ENCODE measurements at places on chromosomes 16 and 17. TPM values are rescaled to one million over a fixed set of nuclear protein-coding genes. Genes with fewer than 3 reads are reported as not detected.

- DNase-seq = no peak
Observed at GRCh38 chr17:38578229-38579082, 27.3 kb downstream of the SRCIN1 start.

DNA sequence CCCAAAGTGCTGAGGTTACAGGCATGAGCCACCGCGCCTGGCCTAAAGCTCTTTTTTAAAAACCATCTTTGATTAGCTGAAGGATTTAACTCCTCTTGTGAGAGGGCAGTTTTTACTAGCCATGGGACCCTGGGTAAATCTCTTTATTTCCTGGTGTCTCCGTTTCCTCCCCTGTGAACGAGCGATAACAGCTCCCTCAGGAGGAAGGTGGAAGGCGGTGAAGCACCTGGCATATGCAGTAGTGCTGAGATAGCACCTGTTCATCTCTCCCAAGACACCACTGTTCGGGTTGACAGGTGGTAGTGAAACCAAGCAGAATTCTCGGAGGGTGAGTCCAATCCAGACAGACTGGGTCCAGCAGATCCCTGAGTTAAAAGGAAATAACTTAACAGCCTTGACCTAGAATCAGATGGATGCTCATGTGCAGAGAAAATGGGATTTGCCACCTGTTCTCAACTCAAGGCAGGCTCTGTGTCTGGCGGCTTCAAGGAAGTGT lies 86.2 kb downstream of the CRISPLD2 start:
- no peak for DNase-seq

DNA sequence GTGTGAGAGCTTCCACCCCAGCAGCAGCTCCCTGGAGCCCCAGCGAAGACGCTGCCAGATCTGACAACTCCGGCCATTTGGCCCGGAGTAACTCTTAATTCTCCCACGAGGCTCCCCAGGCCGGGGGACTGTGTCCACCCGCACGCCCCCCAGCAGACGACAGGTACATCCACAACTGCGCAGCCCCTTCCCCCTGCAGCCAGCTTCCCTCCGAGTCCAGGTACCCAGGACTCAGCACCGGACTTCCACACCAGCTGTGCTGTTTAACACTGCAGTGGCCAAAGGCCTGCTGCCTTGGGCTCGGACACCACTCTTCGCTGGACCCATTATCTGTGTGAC lies 7.2 kb downstream of the SYNGR2 start:
- no peak for DNase-seq

DNA sequence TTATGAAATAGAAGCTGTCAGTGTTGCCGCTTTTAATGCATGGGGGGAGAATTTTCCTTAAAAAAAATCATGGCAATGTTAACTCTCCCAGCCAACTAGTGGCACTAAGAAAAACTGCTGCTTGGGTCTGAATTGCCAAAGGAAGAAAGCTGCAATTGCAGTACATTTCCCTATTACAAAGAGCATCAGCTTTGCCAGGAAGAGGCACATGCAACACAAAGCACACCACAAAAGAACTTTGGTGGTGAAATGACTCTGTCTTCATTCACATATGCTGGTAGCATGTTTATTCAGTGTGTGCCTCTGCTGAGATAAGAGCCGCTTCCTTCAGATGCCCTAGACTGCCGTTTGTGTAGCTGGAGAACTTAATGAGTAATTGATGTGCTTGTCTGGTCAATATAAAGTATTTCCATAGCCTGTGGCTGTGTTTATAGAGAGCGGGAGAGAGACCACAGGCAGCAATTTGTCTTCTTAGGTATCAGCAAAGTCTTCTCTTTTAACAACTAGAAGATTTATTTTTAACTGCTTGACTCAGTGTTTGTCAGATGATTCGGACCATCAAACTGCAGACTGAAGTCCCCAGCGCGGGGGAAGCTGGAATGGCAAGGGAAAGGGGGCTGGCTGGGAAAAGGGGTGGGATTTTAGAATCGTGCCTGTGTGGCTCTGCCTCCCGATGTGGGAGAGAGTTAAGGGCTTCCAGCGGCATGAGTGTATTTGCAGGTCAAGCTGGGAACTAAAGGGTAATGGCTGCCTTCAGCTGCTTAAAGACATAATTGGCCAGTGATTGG lies 115.1 kb downstream of the MRTFB start:
- peak; percentile 50 for DNase-seq

- no peak for DNase-seq
Observed at GRCh38 chr16:50961952-50962351, 189.1 kb downstream of the SALL1 start.

DNA sequence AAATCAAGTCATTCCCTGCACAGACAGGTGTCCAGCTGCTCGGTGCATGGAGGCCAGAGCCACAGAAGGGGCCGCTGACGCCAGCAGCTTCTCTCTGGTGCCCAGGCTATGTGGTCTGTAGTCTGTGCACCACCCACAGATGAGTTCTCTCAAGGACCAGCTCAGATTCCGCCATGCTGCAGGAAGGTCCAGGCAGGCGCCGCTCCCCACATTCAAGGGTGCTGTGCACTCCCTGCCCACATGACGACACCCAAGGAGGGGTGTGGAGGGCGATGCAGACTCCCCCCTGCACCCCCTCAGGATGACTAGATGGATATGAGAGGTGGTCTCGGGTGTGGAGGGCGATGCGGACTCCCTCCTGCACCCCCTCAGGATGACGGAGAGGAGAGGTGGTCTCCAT lies 119.0 kb downstream of the ANKRD11 start:
- no peak for DNase-seq

- peak; percentile 89 for DNase-seq
Observed at GRCh38 chr17:1709971-1710806, at the start of gene TLCD2. TSS of gene TLCD2 (minus strand) at chr17:1710377. CDS start at chr17:1710242, 135 bp downstream.

- DNase-seq = no peak
Observed at GRCh38 chr17:61522088-61522487, 68.9 kb downstream of the NACA2 start.

DNA sequence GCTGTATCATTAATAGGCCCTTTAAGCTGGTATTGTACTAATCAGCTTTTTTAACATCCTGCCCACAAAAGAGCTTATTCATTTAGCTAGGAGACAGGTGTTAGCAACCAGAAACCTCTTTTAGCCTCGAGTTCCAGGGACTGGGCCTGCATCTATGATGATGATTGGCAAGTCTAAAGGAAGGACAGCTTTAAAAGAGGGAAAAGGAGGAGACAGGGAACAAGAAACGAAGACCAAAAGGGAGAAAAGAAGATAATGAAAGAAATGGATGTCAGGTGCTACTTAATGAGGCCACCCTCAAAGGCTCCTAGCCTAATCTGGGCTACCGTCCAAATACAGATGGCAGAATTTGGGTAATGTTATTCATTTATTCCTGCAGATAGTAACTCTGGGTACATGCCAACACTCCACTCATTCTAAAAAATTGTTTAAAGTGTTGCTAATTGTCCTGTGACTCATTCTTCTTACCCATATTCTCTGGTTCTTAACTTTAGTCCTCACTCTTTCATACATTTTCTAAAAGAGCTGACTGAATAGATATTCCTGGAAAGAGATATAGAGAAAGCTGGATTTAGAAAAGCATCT lies 18.7 kb upstream of the RFFL start:
- no peak for DNase-seq

DNA sequence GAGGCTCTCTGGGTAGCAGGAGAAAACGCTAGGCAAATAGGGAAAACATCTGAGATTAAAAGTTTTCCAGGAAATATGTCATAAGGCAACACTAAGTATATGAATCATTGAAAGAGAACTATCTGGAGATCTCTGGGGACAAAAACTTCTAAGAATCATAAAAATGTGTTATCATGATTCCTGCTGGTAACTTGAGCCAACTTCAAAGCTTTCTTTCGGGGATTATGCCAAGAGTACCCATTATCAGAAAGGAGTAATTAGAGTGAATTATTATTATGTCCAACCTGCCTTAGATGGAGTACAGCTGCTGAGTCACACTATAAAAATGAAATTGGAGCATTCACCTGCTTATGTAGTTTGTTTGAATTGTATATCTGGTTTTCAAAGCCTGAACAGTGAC lies 488.5 kb upstream of the SOX9 start:
- no peak for DNase-seq

DNA sequence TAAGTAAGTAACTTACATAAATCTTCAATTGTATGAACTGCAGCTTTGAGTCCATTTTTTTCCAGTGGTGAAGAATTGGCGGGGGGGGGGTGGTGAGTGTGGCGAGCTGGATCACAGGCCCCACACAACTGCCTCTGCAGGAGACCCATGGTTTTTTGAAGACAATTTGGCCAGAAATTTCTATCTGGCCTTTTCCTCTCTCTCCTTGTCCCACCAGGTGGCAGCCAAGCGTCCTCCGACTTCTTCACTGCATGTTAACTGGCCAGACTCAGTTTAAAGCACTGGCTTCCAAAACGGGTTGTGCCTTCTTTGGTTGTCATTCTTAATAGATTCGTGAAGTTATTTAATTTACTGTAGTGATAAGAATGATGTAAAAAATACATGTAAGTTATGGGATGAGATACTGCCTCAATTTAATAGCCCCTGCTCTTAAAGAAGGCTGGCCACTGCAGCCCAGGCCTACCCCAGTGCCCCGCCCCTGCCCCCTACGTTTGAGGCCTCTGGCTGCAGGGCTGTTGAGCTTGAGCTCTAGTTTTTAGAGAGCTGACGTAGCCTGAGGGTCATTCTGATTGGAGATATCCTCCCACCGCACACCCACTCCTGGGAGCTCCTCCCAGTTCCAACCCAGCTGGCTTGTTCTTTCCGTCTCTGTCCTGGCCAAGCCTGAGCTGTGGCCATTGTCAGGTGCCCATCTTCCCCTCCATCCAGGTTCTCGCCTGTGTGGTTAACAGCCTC lies 36.4 kb downstream of the AKAP1 start:
- peak; percentile 70 for DNase-seq

DNA sequence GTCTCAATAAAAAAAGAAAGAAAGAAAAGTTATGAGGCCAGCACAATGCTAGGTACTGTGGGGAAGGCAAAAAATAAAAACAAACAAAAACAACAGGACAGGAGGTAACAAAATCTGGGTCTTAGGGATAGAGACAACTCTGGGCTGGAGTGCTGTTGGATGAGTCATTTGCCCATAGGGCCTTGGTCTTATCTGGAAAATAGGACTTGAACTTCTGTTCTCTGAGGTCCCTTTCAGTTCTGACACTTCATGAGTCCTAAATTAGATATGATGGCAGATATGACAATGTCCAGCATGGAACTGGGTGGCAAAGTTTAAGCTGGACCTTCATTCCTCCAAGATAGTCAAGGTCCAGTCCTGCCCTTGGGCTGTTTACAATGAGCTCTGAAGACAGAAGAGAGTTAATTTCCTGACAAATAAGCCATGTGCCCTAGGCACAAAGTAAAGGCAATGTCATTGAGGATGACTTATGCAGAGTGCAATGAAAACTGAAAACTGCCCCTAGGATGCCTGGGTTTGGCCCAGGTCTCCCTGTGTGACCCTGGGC lies 8.9 kb upstream of the HDAC5 start:
- DNase-seq = no peak

DNA sequence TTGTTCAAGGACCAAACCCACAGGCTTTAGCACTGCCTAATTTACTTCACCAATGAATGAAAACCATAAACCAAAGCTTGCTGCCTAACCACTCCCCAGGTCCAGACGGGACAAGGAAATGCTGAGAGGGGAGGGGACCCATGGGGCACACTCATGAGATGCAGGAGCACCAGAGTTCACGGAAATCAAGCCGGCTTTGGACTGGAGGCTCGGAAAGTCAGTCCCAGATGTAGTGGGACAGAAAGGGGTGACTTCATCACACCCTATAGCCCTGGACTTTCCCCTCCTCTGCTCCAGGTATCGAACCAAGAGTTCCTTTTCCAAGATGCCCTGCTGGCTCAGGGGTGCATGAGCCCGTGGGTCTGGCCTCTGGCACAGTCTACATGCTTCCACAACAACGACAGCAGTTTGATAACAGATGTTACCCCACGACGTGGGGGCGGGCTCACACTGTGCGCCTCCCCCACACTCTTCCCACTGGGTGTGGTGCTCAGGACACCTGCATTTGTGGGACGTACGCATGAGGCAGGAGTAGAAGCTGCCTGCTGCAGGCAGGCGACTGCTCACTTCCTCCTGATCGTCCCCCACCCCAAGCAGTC lies 63.2 kb downstream of the AMFR start:
- no peak for DNase-seq

DNA sequence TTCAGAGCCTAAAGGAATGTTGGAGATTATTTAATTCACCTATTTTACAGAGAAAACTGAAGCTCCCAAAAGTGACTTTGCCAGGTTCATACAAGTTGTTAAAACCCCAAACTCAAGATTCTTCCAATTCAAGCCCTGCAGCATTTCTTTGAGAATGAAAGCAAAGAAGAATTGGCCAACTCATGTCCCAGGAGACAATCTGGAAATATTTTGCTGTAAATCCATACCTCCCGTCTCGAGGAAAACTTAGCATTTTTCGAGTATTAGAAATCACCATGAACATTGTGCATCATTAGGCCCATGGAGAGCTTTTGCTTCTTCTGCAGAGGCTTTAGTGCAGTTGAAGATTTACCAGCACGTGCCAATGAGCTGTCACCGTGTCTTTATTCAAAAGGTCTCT lies 176.4 kb upstream of the KCNJ16 start:
- no peak for DNase-seq

GRCh38 chr17:75031972-75032719 lies 14.6 kb downstream of the ATP5PD start:
- peak; percentile 71 for DNase-seq

DNA sequence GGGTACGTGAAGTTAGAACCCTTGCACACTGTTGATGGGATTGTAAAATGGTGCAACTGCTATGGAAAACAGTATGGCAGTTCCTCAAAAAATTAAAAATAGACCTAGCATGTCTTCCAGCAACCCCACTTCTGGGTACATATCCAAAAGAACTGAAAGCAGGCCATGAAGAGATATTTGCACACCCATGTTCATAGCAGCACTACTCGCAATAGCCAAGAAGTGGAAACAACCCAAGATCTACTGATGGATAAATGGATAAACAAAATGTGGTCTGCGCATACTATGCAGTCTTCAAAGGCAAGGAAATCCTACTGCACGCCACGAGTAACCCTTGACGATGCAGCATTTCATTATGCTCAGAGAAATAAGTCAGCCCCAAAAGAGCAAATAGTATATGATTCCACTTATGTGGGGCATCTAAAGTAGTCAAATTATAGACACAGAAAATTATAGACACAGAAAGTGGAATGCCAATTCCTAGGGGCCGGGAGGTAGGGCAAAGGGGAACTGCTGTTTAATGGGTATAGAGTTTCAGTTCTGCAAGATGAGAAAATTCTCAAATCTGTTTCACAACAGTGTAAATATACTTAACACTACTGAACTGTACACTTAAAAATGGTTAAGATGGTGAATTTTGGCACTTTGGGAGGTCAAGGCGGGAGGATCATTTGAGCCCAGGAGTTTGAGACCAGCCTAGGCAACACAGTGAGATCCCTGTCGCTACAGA lies 17.2 kb downstream of the CORO7 start:
- DNase-seq = no peak

GRCh38 chr17:81416612-81417011 lies 21.4 kb downstream of the BAHCC1 start:
- DNase-seq = no peak

- DNase-seq = peak; percentile 41
Observed at GRCh38 chr17:27596096-27596495, 34.9 kb upstream of the LGALS9 start.

Gene ASIC2
- polyA plus RNA-seq = 3.2 TPM

Gene KRTAP4-5
- polyA plus RNA-seq = not detected

Gene EVI2A
- 1.1 TPM for polyA plus RNA-seq

Gene CACNA1G
- 3.5 TPM for polyA plus RNA-seq

Gene MYH2
- not detected for polyA plus RNA-seq

Gene DLG4
- polyA plus RNA-seq = 2.9 TPM

Gene ITGB4
- 23.5 TPM for polyA plus RNA-seq

Gene DNAI2
- not detected for polyA plus RNA-seq

Gene MLX
- polyA plus RNA-seq = 33.1 TPM

Gene SLC6A2
- polyA plus RNA-seq = not detected

Gene WSCD1
- polyA plus RNA-seq = 2.0 TPM

Gene TBC1D3
- polyA plus RNA-seq = not detected

Gene AANAT
- 0.92 TPM for polyA plus RNA-seq

Data from hepatocyte (in vitro differentiated cells).